ENCODE measurements at places on chromosomes 13 and 19.

GRCh38 chr13:34523406-34523805, 418.7 kb upstream of the NBEA start:
- no peak for DNase-seq

GRCh38 chr13:72586518-72586917, 140.9 kb downstream of the MZT1 start:
- DNase-seq, result no peak

DNA sequence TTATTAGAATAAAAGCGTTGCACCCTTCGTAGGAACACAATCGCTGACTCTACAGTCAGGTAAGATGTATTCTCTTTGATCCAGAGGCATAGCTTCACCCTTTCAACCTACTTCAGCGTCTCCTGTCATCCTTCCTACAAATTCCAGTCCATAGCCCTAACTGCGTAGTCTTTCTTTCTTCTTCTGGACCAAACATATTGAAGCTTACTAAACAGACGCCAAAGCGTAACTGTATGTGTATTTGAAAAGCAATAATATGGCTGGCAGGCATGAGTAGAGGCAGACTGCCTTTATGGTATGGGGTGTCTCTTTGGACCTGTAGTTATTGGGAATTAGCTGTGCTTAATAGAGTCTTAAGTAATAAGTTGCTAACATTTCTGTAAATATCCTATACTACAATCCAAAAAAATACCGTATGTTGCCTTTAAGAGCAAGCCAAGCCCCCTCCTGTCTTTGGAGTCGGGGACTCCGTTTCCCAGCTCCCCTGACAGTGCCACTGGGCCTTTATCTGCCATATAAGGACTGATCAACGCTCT, 392 bp upstream of the ZNF548 start:
- DNase-seq, result no peak

DNA sequence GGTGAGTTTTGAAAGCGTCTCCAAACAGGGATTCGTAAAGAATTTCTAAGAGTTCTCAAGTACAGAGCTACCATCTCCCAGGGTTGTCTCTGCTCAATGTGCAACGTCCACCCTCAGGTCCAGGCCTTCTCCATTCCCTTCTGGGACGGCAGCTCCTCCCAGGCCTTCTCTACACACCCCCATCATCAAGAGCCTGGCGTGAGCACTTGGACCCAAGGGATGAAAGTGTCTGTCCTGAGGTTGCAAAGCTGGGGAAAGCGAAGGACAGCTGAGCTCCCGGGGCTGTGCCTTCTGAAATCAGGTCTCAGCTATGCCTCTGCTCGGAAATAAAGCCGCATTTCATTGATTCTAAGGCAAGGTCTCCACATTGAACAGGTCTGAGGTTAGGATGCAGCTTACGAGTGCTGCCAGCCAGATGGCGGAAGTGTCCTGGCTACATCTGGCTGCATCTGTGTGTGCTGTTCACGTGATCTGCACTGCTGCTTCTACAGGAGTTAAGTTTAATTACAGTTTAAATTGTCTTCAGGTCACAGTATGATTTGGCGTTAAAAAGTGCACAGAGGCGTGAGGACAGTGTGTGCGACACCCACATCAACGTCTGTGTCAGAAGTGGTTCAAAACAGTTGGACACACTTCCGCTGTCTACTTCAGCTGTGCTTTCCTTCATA, 27.0 kb upstream of the MIER2 start:
- DNase-seq, result no peak

GRCh38 chr13:84651288-84651687, 769.0 kb upstream of the SLITRK1 start:
- DNase-seq, result no peak
